NCI-H524 (cell line): ENCODE measurements at places on chromosomes 13 and 19.

DNA sequence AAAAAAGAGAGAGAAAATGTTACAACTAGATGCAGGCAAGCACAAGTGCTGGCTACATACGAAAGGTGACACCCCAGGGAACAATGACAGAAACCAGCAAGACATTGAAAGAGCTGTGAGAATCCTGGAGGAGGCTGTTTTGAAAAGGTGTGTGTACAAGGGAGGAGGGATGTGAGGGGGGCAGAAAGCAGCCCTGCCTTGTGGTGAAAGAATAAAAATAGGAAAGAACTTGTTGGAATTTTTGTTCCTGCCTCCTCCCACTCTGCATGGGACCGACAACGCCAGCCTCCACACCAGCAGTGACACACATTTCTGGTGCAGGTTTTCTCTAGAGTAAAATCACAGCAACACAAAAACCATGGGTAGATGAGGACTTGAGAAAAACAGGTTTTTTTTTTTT lies 1258.6 kb downstream of the PCDH9 start:
- no peak for DNase-seq

- DNase-seq, result no peak
Measured at GRCh38 chr13:44379885-44380284, 6.3 kb downstream of the SERP2 start.

DNA sequence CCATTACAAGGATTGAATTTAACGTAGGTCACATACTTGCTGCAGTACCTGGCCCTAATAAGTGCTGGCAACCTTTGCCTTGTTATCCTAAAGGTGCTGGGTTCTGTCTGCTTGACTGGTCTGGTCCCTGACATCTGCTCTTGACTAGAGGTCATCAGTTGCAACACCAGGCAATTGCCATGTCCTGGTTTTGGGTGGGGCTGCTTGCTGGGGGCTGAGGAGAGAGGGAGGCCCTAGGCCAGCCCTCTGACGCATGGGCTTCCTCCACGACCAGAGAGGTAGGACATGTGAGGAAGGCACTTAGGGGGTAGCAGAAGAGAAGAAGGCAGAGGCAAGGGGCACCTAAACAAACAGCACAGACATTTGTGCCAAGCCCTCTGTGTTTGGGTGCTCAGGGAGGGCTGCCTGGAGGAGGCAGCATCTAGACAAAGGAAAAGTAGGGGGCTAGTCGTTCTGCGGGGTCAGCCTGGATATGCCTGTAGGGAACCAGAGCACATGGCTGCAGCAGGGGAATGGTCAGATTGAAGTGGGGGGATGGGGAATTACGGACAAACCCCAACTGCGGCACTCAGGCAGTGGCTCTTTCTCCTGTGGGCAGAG lies 21.7 kb downstream of the VSTM2B start:
- no peak for DNase-seq

GRCh38 chr13:76745261-76746200 lies 140.7 kb downstream of the KCTD12 start:
- no peak for DNase-seq

GRCh38 chr13:99144306-99144705 lies 56.3 kb upstream of the UBAC2 start:
- no peak for DNase-seq

DNA sequence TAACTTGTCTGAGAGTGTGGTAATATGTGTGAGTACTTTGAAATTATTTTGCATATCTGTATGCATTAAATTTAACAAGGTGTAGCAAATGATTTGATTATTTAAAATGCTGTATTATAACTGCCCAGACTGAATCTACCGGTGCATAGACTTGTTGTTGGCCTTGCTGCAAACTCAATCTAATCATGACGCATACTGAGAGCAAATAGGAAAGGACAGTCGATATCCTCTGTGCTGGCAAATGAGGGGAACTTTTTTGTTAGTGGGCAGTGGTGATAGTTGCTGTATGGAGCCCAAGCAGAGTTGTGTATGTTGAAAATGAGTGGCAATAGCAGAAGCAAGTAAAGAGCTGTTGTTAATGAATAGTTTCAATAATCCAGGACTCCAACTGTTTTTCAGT lies 127.4 kb downstream of the LMO7 start:
- DNase-seq, result no peak

DNA sequence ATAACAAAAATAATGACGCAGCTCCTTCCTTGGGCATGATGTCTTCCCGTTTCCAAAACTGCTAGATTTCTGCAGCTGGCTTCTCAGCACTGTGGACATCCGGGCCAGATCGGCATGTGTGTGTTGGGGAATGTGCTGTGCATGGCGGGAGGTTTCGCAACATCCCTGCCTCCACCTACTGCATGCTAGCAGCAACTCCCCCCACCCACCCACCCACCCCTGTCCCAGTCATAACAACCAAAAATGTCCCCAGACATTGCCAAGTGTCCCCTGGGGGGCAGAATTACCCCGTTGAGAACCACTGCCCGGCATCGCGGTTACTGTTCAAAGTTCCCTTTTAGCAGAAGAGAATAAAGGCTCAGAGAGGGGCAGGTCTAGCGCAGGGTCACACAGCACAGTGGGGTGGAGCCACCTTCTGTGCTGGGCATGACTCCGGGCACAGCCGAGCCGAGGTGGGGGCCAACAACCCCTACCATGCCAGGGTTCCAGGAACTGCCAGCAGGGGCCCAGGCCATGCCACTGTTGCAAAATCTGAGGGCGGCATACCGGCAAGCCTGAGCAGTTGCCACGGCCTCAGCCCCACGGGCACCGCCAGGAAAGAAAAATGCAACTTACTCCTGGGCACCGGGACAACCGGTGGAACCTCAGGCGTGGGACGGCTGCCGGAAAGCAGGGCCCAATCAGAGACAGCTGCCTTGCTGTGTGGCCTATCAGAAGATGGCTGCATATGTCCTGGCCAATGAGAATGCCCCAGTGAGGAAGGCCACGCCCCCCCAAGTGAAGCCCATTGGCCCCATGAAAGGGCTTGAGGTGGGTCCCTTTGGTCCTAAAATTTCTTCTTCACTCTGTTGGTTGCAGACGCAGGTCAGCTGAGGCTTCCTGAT lies 22.5 kb upstream of the NFIC start:
- DNase-seq, result peak; percentile 89

DNA sequence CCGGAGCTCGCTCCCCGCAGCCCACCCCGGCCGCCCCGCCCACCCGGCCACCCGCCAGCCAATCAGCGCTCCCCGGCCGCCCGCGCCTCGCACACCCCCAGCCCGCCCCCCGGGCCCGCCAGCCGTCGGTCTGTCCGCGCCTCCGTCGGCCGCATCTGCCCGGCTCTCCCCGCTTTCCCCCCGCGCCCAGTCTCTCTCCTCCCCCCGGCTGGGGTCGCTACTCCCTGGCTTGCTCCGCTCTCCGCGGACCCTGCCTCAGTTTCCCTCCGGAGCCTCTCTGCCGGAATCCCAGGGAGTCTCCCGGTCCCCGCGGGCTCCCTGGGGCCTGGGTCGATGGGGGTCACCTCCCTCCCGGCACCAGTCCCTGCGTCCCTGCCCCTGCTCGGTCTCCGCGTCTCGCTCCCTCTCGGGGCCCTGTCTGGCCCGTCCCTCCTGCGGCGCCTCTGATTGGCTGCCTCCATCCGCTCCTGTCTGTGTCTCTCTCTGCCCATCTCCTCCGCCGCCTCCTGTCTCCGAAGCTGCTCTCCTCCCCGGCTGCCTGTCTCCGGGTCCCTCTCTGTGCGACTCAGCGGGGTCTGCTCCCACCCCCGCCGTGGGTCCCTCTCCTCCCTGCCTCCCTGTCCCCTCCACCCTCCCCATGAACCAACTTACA lies 484 bp downstream of the IL11 start:
- peak; percentile 62 for DNase-seq

- no peak for DNase-seq
Measured at GRCh38 chr13:102598061-102598460, 1.3 kb downstream of the TPP2 start.

DNA sequence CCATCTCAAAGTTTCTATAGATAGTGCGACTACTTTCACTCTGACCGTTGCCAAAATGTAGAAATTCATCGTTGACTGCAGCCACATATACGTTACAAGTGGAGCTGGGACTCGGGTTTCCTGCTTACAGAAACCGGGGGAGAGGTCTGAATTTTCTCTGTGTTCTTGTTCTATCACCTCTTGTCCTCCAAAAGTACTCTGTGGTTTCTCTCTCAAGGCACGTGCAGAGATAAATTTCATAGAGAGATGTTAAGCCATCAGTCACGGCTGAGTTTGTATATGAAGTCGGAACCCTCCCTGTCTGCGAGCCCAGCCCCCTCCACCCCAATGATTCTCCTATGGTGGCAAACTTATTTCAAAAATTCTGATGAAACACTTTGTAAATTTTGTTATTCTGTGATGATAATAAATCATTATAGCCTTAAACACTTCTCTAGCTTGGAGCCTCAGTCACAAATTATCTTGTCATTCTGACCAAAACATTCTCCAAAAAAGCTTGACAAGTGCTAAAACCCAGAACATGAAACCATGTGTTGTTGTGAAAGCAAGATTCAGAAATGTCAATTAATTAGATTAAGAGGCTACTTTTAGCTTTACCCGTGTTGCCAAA lies 87.5 kb downstream of the TSHZ3 start:
- DNase-seq, result no peak

DNA sequence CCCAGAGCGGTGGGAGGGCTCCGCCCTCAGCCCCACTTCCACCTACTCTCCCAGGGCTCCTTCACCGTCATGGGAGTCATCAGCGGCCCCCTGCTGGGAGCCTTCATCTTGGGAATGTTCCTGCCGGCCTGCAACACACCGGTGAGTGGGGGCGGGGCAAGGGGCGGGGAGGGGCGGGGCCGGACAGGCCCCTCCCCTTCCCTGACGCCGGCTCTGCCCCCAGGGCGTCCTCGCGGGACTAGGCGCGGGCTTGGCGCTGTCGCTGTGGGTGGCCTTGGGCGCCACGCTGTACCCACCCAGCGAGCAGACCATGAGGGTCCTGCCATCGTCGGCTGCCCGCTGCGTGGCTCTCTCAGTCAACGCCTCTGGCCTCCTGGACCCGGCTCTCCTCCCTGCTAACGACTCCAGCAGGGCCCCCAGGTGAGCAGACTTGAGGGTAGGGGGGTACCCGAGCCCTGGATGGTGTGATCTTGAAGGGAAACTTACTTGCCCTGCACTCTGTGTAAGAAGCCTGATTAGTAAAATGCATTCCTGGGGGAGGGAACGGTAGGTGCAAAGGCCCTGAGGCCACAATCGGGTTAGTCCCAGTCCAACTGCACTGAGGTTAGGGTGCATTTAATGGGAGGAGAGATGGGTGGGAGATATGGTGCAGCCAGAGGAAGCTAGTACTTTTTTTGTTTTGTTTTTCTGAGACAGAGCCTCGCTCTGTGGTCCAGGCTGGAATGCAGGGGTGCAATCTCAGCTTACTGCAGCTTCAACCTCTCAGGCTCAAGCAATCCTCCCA lies 12.1 kb downstream of the SLC5A5 start:
- no peak for DNase-seq

DNA sequence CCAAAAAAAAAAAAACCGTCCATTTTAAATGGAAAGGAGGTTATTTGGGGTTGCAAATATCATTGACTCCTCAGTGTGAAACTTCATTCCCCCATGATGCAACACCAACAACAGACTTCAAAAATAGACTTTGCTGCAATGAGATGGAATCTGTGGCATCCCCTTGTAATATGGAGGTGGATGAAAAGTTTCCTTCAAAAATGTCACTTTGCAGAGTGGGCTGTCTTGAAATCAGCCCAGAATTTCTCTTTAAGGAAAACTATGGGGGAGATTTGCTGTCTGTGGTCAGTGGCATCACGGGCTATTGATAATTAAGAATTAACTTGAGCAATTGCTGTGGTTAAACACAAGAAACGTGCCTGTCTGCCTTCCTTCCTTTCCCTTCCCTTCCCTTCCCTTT lies 1.5 kb downstream of the GPR18 start:
- DNase-seq, result no peak

DNA sequence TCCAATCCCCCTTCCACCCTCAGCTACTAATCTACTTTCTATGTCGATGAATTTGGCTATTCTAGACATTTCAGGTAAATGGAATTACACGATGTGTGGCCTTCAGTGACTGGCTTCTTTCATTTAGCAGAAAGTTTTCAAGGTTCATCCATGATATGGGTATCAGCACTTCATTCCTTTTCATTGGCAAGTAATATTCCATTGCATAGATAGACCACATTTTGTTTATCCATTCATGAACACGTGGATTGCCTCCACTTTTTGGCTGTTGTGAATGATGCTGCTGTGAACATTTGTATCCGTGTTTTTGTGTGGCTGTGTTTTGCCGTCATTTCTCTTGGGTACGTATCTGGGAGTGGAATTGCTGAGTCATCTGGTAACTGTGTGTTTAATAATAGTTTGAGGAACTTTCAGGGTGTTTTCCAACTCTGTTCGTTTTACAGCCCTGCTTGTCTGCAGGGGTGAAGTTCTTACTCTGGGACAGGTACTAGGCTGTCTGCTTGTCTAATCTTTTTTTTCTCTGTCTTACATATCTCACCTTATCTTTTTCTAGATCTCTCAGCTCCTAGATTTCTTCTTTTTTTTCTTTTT lies 32.5 kb downstream of the MARK4 start:
- DNase-seq, result no peak

GRCh38 chr19:42246922-42247639 lies 4.7 kb upstream of the GSK3A start:
- DNase-seq, result no peak
